ENCODE measurements at places on chromosomes 16 and 17.
A peak's percentile ranks its signal among the peaks of the same experiment; 100 is the strongest.

DNA sequence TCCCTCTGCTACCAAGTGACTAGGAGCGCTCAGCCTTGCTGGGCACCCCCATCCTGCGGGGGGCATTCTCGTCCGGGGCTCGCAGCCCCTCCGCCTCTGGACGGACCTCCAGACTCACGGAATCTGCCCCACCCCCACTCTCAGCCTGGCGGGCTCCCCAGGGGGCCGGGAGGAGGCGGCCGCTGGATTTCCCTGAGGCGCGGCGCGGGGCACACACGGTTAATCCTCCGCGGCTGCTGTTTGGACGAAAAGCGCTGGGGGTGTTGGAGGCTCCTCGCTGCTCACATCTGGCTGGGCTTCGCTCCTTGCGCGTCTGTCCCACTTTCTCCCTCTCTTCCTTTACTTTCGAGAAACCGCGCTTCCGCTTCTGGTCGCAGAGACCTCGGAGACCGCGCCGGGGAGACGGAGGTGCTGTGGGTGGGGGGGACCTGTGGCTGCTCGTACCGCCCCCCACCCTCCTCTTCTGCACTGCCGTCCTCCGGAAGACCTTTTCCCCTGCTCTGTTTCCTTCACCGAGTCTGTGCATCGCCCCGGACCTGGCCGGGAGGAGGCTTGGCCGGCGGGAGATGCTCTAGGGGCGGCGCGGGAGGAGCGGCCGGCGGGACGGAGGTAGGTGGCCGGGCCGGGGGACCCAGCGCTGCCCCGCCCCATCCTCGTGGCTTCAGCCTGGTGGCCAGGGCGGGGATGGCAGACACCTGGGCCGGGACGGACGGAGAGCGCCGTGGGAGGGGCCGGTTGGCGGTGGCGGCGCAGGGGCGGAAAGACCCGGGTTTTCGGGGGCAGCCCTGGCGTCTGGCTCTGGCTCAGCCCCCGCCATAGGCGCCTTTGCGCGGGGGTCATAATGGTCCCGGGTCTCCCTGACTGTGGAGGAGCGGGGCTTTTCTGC, at the start of gene C1QTNF1:
C1QTNF1 (plus strand) TSS at position 284 of the 886 bp plus-strand sequence. CDS start 19,800 bp downstream, outside the sequence.
- H3K4me3 ChIP-seq = peak within 1 kb of the TSS; percentile 86
- no peaks in the 10 kb centered on the region for H3K36me3 ChIP-seq
- H3K27ac ChIP-seq = no peak within 1 kb of the TSS
- H3K4me1 ChIP-seq = peaks cover 44% of the 10 kb centered on the region
- peak; percentile 75 for DNase-seq

- no peak overlapping the region for H3K27ac ChIP-seq
- H3K4me3 ChIP-seq = no peak overlapping the region
- DNase-seq = no peak
- H3K36me3 ChIP-seq = no peaks in the 10 kb centered on the region
- peaks cover 74% of the 10 kb centered on the region for H3K4me1 ChIP-seq
Measured at GRCh38 chr16:84514295-84514873, 9.9 kb upstream of the MEAK7 start.

- H3K4me1 ChIP-seq = peaks cover 40% of the 10 kb centered on the region
- no peak overlapping the region for H3K4me3 ChIP-seq
- H3K27ac ChIP-seq = no peak overlapping the region
Measured at GRCh38 chr17:67633751-67634211, 84.0 kb upstream of the NOL11 start.

DNA sequence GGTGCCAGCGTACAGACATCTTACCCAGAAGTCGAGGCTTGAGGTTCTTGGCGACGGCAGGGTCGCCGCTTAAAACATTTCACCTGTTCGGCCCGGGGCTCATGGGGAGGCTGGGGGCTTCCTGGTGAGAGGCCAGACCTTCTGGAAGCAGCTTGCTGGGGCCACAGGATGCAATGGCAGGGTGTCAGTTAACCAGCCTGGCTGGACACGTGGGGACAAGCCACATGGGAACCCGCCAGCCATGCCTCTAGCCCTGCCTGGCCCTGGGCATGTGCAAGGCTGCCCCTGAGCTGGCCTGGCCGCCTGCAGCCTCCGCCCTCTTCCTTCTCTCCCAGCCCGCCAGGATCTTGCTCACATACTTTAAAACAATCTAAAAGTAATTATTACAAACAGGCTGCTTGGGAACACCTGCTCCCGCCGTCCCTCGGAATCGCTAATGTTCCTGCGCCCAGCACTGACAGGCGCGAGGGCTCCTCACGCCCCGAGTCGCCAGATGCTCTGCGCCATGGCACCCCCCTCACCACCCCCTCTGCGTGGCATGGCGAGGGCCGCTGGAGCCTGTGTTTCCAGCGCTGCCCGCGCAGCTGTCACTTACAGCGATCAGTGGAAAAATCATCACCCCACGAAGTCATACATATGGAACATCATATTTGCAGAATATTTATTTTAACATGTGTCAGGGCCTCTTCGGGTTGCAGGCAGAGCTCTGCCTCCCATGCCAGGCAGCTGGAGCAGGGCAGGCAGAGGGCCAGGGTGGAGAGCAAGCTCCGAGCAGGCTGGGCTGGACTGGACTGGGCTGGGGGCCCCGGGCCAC, 188.7 kb upstream of the GSE1 start:
- no peak overlapping the region for H3K27ac ChIP-seq
- no peak overlapping the region for H3K4me3 ChIP-seq
- H3K36me3 ChIP-seq = no peaks in the 10 kb centered on the region
- H3K27me3 ChIP-seq = peaks cover 83% of the 10 kb centered on the region
- peaks cover 24% of the 10 kb centered on the region for H3K4me1 ChIP-seq

- no peak for DNase-seq
- no peak overlapping the region for H3K27ac ChIP-seq
- H3K27me3 ChIP-seq = no peaks in the 10 kb centered on the region
- no peak overlapping the region for H3K4me3 ChIP-seq
- peaks cover 60% of the 10 kb centered on the region for H3K4me1 ChIP-seq
Measured at GRCh38 chr16:73713251-73713650, 583.4 kb upstream of the PSMD7 start.

- peak; percentile 52 for DNase-seq
- peaks cover 8% of the 10 kb centered on the region for H3K4me1 ChIP-seq
- peaks cover 3% of the 10 kb centered on the region for H3K27me3 ChIP-seq
- H3K36me3 ChIP-seq = no peaks in the 10 kb centered on the region
Measured at GRCh38 chr16:9297437-9298113, 206.1 kb downstream of the HAPSTR1 start.

- H3K27ac ChIP-seq = no peak overlapping the region
- peaks cover 19% of the 10 kb centered on the region for H3K36me3 ChIP-seq
- DNase-seq = no peak
- H3K27me3 ChIP-seq = peaks cover 7% of the 10 kb centered on the region
- peaks cover 37% of the 10 kb centered on the region for H3K4me1 ChIP-seq
Measured at GRCh38 chr16:54462151-54462651, 175.6 kb upstream of the IRX3 start.

DNA sequence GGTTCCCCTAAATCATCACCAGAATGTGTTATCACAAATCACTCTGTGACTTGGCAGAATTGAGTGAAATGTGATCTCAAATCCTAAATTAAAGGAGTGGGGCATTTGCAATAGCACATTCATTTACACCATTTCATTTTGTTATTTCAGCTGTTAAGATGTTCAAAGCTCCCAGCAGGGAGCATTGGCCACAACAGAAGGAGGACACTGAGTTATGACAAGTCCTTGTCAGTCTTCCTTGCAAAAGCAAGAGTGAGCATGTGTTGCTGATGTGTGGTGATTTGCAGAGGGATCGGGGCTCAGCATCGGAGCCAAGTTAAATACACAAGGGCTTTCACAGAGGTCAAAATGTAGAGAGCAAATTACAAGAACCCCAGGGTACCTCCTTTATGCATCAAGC, 372.2 kb upstream of the CDH5 start:
- H3K4me3 ChIP-seq = no peak overlapping the region
- H3K27me3 ChIP-seq = peaks cover 7% of the 10 kb centered on the region
- H3K4me1 ChIP-seq = peaks cover 19% of the 10 kb centered on the region
- H3K27ac ChIP-seq = no peak overlapping the region
- no peak for DNase-seq

GRCh38 chr16:2019921-2020831, 591 bp downstream of the NPW start:
- peaks cover 31% of the 10 kb centered on the region for H3K4me1 ChIP-seq
- peak overlapping the region; percentile 69 for H3K4me3 ChIP-seq
- H3K27ac ChIP-seq = no peak overlapping the region
- H3K36me3 ChIP-seq = no peaks in the 10 kb centered on the region
- peaks cover 40% of the 10 kb centered on the region for H3K27me3 ChIP-seq

DNA sequence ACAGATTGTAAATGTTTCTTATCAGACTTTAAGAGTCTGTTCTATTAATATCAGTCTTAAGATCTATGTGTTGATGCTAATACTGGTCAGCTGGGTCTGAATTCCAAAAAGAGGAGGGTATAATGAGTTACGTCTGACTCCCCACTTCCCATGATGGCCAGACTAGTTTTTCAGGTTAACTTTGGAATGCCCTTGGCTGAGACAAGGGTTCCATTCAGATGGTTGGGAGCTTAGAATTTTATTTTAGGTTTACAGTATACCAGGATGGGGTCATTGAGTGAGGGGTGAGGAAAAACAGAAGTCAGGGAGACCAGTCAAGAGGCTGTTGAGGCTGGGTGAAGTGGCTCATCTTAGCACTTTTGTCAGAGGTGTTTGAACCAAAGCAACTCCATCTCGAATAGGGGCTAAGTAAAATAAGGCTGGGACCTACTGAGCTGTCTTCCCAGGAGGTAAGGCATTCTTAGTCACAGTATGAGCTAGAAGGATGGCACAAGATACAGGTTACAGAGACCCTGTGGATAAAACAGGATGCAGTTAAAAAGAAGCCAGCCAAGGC, 2.9 kb upstream of the TMEM231 start:
- no peaks in the 10 kb centered on the region for H3K36me3 ChIP-seq
- peaks cover 3% of the 10 kb centered on the region for H3K27me3 ChIP-seq
- H3K27ac ChIP-seq = peak overlapping the region; percentile 99
- H3K4me3 ChIP-seq = no peak overlapping the region
- no peak for DNase-seq
- peaks cover 61% of the 10 kb centered on the region for H3K4me1 ChIP-seq

- peaks cover 7% of the 10 kb centered on the region for H3K27me3 ChIP-seq
- no peak overlapping the region for H3K27ac ChIP-seq
- peaks cover 71% of the 10 kb centered on the region for H3K4me1 ChIP-seq
- no peak for DNase-seq
Measured at GRCh38 chr16:10990378-10990777, 46.0 kb downstream of the CLEC16A start.

DNA sequence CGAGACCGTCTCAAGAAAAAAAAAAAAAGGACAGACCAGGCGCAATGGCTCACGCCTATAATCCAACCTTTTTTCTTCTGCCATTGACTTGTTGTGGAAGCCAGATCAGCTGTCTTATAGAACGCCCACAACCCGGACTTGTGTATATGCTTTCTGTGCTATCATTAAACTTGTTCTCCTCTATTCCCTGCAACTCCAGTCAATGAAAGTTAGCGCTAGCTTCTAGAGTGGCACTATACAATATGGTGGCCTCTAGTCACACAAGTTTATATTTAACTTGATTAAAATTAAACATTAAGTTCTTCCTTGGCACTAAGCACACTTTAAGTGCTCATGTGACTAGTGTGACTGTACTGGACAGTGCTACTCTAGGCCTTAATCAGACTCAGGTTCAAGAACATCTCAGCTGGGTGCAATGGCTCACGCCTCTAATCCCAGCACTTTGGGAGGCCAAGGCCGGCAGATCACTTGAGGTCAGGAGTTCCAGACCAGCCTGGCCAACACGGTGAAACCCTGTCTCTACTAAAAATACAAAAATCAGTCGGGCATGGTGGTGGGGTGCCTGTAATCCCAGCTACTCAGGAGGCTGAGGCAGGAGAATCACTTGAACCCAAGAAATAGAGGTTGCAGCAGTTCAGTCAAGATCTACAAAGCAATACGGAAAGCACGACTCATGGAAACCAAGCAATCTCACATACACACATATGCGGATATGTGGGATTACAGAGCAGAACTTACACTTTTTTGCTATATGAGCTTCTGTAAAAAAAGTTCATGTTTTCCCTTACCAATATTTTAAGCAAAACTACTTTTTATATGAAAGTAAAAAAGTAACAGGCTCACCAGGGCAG, 18.8 kb upstream of the GLG1 start:
- H3K27me3 ChIP-seq = no peaks in the 10 kb centered on the region
- H3K36me3 ChIP-seq = peaks cover 79% of the 10 kb centered on the region
- no peak overlapping the region for H3K4me3 ChIP-seq
- H3K27ac ChIP-seq = peak overlapping the region; percentile 74
- no peak for DNase-seq
- peaks cover 23% of the 10 kb centered on the region for H3K4me1 ChIP-seq

- no peak for DNase-seq
- peaks cover 15% of the 10 kb centered on the region for H3K27me3 ChIP-seq
- no peak overlapping the region for H3K4me3 ChIP-seq
- H3K27ac ChIP-seq = no peak overlapping the region
Measured at GRCh38 chr17:33667052-33667509, 374.0 kb upstream of the ASIC2 start.

GRCh38 chr16:77434022-77434529, 758 bp downstream of the ADAMTS18 start:
- H3K36me3 ChIP-seq = peaks cover 2% of the 10 kb centered on the region
- H3K27me3 ChIP-seq = peaks cover 73% of the 10 kb centered on the region
- DNase-seq = no peak
- H3K4me3 ChIP-seq = peak overlapping the region; percentile 80
- H3K4me1 ChIP-seq = peaks cover 66% of the 10 kb centered on the region

DNA sequence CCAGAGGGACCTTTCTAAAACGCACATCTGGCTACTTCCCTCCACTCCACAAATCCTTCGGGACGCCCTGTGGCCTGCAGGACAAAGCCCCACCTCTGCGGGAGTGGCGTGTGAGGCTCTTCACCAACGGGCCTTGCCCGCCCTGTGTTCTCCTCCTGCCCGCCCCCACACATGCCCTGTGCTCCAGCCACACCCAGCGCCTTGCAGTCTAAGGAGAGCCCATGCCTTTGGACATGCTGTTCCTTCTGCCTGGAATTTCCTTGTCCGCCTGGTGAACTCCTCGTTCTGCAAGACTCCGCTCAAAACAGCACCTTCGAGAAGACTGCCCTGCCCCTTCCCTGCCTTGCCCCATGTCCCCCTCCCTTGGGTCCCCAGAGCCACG, 7.4 kb downstream of the ELOB start:
- DNase-seq = no peak
- peaks cover 40% of the 10 kb centered on the region for H3K4me1 ChIP-seq
- H3K36me3 ChIP-seq = peaks cover 73% of the 10 kb centered on the region
- peaks cover 3% of the 10 kb centered on the region for H3K27me3 ChIP-seq

GRCh38 chr17:82984751-82985427, 94.5 kb upstream of the METRNL start:
- peaks cover 36% of the 10 kb centered on the region for H3K36me3 ChIP-seq
- peaks cover 21% of the 10 kb centered on the region for H3K4me1 ChIP-seq
- H3K4me3 ChIP-seq = no peak overlapping the region
- peaks cover 3% of the 10 kb centered on the region for H3K27me3 ChIP-seq
- no peak for DNase-seq
- no peak overlapping the region for H3K27ac ChIP-seq

DNA sequence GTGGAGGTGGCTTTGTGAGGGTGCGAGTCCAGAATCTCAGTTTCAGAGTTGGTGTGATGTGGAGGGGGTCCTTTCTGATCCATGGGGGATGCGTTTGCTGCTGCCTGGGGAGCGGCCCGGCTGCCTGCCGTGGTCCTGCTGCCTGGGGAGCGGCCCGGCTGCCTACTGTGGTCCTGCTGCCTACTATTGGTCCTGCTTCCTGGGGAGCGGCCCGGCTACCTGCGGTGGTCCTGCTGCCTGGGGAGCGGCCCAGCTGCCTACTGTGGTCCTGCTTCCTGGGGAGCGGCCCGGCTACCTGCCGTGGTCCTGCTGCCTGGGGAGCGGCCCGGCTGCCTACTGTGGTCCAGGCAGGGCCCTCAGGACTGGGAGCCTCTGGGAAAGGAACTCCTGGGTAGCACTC, 61.5 kb upstream of the ZNF750 start:
- peaks cover 2% of the 10 kb centered on the region for H3K27me3 ChIP-seq
- H3K27ac ChIP-seq = no peak overlapping the region
- peaks cover 78% of the 10 kb centered on the region for H3K36me3 ChIP-seq
- peaks cover 14% of the 10 kb centered on the region for H3K4me1 ChIP-seq
